ENCODE measurements at places on chromosomes 1 and 21.
A peak's percentile ranks its signal among the peaks of the same experiment; 100 is the strongest.

- no peak for DNase-seq
Observed at GRCh38 chr21:42307106-42307505, 8.1 kb downstream of the TFF3 start.

DNA sequence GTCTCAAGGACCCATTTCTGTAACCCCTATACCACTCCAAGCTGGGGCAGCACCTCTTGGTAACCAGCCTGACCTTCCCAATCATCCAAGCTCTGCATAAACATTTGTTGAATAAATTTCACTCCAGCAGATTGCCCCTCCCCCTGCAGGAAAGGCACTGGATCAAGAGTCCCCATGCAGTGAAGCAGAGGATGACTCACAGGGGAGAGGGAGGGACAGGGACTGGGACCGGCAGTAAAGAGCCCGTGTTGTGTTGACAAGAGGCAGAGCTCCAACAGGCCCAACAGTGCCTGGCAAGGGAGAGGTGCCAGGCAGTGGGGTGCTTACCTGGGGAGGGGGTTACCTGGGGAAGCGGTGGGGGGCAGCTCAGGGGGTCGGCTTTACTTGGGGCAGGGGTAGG lies 32.3 kb downstream of the SLC9A1 start:
- DNase-seq: peak; percentile 64

DNA sequence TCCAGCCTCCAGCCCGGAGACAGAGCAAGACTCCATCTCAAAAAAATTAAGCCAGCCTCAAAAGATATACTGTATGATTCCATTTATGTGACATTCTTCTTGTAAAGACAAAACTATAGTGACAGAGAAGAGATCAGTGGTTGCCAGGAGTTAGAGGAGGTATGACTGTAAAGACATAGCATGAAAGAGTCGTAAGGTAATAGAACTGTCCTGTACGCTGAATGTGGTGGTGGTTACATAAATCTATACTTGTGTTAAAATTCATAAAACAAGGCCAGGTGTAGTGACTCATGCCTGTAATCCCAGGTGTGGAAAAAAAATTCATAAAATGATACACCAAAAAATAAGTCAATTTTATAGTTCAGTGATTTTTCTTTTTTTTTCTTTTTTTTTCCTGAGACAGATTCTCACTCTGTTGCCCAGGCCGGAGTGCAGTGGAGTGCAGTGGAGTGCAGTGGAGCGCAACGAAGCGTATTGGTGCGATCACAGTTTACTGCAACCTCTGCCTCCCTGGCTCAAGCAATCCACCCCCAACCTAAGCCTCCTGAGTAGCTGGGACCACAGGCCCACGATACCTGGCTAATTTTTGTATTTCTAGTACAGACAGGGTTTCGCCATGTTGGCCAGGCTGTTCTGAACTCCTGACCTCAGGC lies 84.9 kb upstream of the CXADR start:
- DNase-seq: no peak

- no peak for DNase-seq
Observed at GRCh38 chr1:3135073-3135702, 66.2 kb downstream of the PRDM16 start.

GRCh38 chr1:57424231-57425027 lies 569 bp upstream of the DAB1 start:
- DNase-seq: no peak

DNA sequence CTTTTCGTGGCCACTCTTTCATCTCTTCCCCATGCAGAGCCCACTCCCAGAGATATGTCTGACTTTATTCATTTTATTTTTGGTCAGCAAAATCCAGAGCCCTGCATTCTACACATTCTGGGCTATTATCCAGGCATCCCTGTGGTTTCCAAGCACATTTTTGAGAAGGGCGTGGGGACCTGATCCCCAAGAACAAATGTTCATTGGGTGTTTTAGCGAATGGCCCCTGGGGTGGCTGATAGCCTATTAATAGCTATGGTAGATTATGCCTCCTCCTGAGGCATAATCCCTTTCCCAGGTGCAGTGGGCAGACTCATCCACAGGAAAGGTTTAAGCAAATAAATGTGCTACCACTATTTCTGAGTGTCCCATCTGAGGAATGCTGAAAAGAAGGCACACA lies 511.8 kb upstream of the USP24 start:
- no peak for DNase-seq

- no peak for DNase-seq
Observed at GRCh38 chr1:14824314-14824915, 225.9 kb downstream of the KAZN start.

DNA sequence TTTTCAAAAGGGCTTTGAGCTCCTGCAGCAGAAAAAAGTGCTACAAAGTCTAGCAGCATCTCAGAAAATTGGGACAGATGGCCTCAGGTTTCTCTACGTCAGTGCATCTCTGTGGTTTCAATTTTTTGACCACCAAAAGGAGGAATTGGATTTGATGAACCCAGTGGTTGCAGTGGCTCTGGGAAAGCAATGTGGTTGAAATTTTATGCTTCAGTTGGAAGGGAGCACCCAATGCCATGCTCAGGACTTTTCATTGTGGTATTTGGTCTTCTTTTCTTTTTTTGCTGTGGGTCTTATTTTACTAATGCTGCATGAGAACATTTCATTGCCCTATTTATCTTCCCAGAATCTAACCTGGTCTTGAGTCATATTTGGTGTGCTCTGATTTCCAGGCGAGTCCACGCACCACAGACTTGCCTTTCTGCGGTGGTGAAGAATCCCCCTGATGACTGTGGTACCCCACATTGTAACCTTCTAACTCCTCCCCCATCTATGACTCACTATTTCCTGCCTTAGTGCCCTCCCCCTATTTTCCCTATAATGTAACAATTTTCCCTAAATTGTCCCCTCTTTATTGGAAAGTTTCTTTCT lies 56.7 kb downstream of the S1PR1 start:
- DNase-seq: no peak

- DNase-seq: no peak
Observed at GRCh38 chr21:35896060-35896459, 164.3 kb downstream of the SETD4 start.

- no peak for DNase-seq
Observed at GRCh38 chr1:88111816-88112215, 572.3 kb upstream of the PKN2 start.

- DNase-seq: no peak
Observed at GRCh38 chr1:39683591-39684312, 7.5 kb downstream of the HPCAL4 start.

GRCh38 chr1:16128338-16128741 lies 27.5 kb downstream of the EPHA2 start:
- DNase-seq: no peak

DNA sequence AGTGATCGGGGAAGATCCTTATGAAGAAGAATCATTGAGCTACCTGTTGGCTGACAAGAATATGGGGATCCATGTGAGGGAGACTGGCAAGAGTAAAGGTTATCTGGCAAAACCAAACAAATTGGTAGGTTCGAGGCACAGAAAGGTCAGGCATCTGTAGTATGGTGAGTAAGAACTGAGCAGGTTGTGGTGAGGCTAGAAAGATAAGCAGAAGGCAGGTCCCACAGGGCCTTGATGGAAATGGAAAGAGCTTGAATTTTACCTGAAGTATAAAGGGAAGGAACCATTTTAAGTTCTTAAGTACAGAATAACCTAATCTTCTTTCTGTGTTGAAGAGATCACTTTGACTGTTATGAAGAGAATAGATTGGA lies 11.1 kb downstream of the PTPRC start:
- no peak for DNase-seq

All from C1 segment of cervical spinal cord (tissue), 14 donors.